MG63 (cell line): ENCODE measurements at places on chromosomes 2 and 18. TPM values are rescaled to one million over a fixed set of nuclear protein-coding genes. Genes with fewer than 3 reads are reported as not detected.

The PPP1R1C gene
- 0.07 and 0.53 TPM in 2 replicates for total RNA-seq

The IL1RL1 gene
- not detected in 2 replicates for total RNA-seq

The CHRND gene
- not detected in 2 replicates for total RNA-seq

The FKBP1B gene
- 5.1 TPM in 1 of 2 replicates, not detected in the other for total RNA-seq

The LYG2 gene
- total RNA-seq = not detected in 2 replicates

The SERPINB12 gene
- not detected in 2 replicates for total RNA-seq

The SULT1C4 gene
- not detected in 2 replicates for total RNA-seq

The RPRM gene
- not detected in 2 replicates for total RNA-seq

The DOCK10 gene
- 3.4 and 10.1 TPM in 2 replicates for total RNA-seq

The CCBE1 gene
- total RNA-seq = 26.3 and 50.0 TPM in 2 replicates

The SP140 gene
- total RNA-seq = 0.17 and 0.56 TPM in 2 replicates

The KRTCAP3 gene
- total RNA-seq = not detected in 2 replicates

The KCNK3 gene
- total RNA-seq = 0.69 TPM in 1 of 2 replicates, not detected in the other

The DAPL1 gene
- not detected in 2 replicates for total RNA-seq

The GKN2 gene
- total RNA-seq = not detected in 2 replicates

The GEN1 gene
- 8.3 and 49.4 TPM in 2 replicates for total RNA-seq

The SIX3 gene
- total RNA-seq = not detected in 2 replicates

The ALK gene
- not detected in 2 replicates for total RNA-seq

The IL18R1 gene
- total RNA-seq = not detected in 2 replicates

The IL1RL2 gene
- not detected in 2 replicates for total RNA-seq

The FAM124B gene
- not detected in 2 replicates for total RNA-seq

The TRIM43 gene
- total RNA-seq = not detected in 2 replicates

The TXNDC9 gene
- total RNA-seq = 92.3 and 129 TPM in 2 replicates

The INHA gene
- not detected in 2 replicates for total RNA-seq
